ENCODE measurements at places on chromosomes 6 and 20. TPM values are rescaled to one million over a fixed set of nuclear protein-coding genes. Genes with fewer than 3 reads are reported as not detected.

- no peak for DNase-seq
- no peak overlapping the region for H3K4me3 ChIP-seq
- H3K36me3 ChIP-seq = no peaks in the 10 kb centered on the region
- no peaks in the 10 kb centered on the region for H3K27me3 ChIP-seq
- H3K4me1 ChIP-seq = peaks cover 30% of the 10 kb centered on the region
These were observed 95.6 kb upstream of the FOXO3 start for GRCh38 chr6:108465098-108465495.

Gene APOBEC2
- 0.09 TPM for total RNA-seq

Gene SLC22A7
- total RNA-seq = 22.6 TPM

DNA sequence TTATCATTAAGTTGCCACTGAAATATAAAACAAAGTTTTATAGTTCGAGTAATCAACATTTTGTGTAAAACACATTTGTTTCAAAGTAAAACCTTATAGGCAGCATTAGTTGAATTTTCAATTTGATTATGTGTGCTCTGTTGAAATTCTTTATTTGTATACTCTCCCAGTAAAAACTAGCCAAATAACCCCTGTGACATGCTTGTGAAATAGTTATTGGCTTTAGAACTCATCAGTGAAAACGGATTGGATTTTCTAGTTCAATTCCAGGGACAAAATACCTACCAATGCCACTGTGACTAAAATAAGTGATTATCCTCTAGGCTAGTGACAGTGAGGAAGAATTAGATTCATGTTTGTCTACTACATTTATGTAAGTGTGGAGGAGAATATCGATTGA, 212.9 kb downstream of the TMEM200A start:
- no peaks in the 10 kb centered on the region for H3K27me3 ChIP-seq
- H3K36me3 ChIP-seq = no peaks in the 10 kb centered on the region
- no peak overlapping the region for H3K4me3 ChIP-seq
- H3K27ac ChIP-seq = no peak overlapping the region
- no peak for DNase-seq

Gene PHACTR1
- total RNA-seq = not detected

Gene DUSP15
- 0.93 TPM for total RNA-seq

DNA sequence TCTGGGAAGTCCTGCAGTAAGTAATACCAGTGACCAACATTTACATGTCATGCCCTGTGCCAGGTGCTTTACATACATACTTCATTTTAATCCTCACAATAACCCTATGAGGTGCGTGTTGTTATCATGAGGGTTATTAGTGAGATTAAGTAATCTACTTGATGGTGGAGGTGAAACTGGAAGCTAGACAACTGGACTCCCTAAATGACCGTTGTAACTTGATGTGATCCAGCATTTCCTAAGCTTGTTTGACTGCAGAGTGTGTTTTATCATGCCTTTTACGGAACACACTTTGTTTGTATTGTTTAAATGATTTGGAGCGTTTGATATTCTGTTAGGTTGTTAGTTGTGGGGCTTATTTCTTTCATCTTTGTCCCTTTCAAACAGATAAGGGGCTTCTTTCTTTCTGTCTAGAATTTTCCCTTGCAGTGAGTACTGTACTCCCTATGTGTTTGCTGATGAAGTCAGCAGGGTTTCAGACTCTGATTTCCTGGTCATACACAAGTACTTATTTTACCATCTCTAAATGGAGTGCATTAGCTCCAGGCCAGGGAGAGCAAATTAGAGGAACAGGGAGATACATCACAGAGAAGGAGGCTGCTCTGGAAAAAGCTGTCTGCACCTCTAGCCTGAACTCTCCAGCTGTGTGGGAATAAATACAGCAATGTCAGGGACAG, 29.7 kb downstream of the CHMP4B start:
- H3K36me3 ChIP-seq = peaks cover 3% of the 10 kb centered on the region
- DNase-seq = no peak
- peaks cover 70% of the 10 kb centered on the region for H3K4me1 ChIP-seq
- no peaks in the 10 kb centered on the region for H3K27me3 ChIP-seq

Gene GNMT
- 7.0 TPM for total RNA-seq

Gene MYH7B
- 0.18 TPM for total RNA-seq
